ENCODE measurements at places on chromosomes 2 and 18. TPM values are rescaled to one million over a fixed set of nuclear protein-coding genes. Genes with fewer than 3 reads are reported as not detected.

Gene APCDD1
- 137 TPM for polyA plus RNA-seq

DNA sequence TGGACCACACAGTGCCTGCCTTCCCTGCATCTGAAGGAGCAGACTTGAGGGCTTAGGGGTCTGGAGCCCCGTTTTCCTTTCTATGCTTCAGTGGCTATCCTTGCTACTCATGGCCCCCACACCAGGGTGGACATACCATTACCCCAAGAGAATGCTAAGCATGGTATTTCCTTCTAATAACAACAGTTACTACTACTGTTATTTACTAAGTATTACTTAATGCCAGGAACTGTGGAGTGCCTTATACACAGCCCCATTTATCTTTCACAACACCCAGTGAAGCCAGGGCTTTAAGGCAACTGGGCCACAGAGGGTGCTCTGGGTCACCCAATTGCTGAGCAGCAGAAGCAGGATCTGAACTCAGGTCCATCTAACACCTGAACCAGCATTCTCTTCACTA, 5.8 kb upstream of the PAX8 start:
- DNase-seq: no peak

DNA sequence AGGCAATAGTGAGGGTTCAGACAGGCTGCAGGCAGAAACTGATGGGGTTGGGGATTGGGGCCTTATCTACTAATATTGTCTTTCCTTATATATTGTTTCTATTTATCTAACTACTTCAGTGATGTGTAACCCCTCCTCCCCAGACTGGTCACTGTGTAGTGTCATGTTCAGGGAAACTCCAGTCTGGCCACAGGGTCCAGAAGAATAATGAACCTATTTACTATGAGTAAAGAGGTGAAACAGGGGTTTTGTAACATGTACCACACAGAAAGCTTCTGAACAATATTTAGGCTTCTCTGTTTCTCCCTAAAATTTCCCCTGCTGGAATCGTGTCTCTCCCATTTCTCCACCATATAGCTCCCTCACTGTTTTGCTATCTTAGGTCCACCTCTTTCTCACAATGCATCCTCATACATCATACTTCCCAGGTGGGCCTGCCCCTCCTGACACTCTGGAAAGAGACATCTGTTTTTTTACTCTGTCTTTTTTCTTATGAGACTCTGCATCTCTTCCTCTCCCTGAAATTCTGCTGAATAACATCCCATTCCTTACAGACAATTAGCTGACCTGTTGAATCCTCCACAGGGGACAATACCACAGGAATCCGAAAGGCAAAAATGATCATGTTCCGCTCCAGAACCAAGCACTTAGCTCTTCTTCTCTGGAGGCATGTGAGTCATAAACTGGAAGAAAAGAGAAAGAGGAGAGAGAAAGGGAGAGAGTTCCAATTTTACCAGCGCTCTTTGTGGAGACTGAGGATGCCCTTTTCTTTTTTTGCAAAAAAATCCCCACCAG, 154.8 kb downstream of the ZEB2 start:
- DNase-seq: no peak

GRCh38 chr2:64393383-64394010, 60.5 kb upstream of the LGALSL start:
- no peak for DNase-seq

- DNase-seq: no peak
Observed at GRCh38 chr2:45634223-45634622, 17.3 kb upstream of the PRKCE start.

Gene LIMS4
- 1.0 TPM for polyA plus RNA-seq

GRCh38 chr2:30705056-30705455, 102.2 kb downstream of the CAPN13 start:
- no peak for DNase-seq

DNA sequence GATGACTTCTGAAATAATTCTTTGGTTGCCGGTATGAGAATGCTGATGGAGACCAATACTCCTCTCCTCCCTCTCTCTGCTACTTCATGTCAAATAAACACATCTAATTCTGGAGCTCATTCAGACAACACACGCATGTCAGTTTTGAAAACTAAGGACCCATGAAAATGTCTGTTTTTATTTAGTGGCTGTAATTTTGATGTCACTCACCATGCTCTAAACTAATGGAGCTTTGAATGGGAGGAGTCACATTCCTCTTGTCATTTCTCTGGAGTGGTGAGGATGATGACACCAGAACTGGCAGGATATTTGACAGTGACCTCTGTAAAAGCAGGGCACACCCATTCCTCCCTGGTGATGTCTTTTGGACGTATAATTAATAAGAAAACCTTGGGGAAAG, 163.0 kb downstream of the PHLPP1 start:
- no peak for DNase-seq

DNA sequence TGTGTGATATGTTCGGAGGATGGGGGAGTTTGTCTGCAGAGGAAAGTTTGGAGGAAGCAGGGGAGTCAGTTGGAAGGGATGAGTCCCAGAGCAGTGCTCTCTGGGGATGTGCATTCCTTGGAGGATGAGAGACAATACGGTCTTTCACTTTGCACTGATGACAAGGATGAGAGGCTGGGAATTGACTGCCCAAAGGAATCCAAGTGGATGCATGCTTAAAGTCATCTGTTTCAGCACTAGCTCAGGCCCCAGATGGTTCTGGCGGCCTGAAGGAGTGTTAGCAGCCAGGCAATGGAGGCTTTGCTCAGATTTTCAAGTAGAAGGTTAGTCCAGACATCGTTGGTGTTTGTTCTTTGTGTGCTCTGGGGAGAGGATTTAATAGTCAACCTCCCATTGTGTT, 100.2 kb downstream of the CRIM1 start:
- DNase-seq: no peak

Measured in left lung (tissue), 14 donors.